ENCODE measurements at places on chromosomes 5 and 9. TPM values are rescaled to one million over a fixed set of nuclear protein-coding genes. Genes with fewer than 3 reads are reported as not detected.

DNA sequence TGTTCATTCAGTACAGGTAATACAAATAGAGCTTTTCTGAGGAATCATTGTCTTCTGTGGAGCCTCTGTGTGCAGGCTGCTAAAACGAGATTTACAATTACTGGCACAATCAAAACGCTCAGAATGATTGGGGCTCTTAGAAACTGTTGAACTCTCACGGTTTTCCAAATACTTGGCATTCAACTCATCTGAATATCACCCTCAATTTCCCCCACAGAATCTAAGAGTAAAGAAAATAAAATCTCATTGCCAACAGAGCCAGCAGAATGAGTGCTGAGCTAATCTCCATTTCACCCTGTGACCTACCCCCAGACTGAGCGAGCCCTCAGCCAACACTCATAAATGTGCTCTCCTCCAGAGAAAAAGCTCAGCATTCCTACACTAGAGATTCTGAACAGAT is 35.3 kb upstream of the TMED7 start:
- DNase-seq, result no peak

Gene MOCS2
- 24.8 TPM for total RNA-seq

GRCh38 chr9:99134893-99135341 is 30.0 kb downstream of the TGFBR1 start:
- DNase-seq, result no peak

- no peak for DNase-seq
These were observed 252.3 kb downstream of the FANCC start for GRCh38 chr9:95065224-95065623.

DNA sequence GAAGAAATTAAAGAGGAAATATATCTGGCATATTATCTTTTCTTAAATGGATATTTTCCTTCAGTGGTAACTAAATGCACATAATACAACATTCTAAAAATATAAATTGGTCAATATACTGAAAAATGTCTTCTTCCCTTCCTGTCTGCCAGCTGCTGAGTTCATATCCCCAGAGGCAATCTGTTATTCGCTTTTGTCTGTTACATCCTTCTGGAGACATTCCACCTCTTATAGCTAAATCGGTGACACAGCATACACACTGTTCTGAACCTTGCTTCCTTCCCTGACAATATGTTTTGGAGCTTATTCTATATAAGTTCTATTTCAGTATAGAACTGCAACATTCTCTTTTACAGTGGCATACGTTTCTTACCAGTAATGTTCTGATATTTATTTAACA is 147.8 kb downstream of the TENT4A start:
- no peak for DNase-seq

DNA sequence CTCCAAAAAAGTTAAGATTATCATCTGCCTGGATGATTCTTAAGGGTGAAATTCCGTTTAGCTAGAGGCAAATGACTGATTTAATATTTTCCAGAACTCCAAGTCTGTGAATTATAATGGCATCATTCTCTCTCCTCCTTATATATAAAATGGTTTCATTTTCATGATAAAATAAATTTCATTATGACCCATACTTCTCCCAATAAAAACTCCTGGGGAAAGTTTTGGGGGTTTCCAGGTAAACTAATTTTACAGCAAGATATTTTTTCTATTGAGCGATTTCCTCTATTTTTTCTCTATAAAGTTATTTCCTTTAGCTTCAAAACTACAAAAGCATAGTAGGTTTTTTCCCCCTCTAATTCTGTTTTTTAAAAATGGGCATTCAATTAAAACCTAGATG is 7.6 kb upstream of the OTULIN start:
- DNase-seq, result no peak

Gene CSNK1A1
- total RNA-seq, result 304 TPM

DNA sequence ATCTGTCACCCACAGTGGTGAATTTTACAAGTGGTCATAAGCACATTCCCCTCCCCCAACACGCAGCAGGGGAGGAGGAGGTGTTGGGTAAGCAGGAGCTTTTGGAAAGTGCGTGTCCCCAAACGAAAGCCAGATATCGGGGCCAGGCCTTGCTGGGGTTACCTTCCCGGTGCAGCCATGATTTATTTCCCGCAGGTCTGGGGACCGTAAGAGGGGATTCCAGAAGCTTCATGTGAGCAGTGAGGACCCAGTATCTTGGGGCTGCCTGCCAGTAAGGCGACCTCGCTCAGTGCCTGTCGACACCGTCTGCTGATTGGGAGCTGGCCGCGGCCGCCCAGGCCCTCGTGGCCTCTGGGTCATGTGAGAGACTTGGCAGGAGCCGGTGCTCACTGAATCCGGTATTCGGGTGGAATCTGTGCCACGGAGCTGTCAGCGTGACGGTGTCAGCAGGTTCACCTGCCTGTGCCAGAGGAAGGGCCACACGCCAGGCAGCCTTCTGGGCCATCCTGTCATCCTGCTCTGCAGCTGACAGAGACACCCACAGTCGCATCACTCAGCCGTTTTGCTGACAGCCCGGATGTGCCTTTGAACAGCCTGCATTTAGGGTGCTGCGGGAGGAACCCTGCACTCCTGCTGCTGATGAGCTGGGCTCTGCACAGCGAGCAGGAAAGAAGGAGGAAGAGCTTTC is 37.3 kb downstream of the SEC61B start:
- peak; percentile 61 for DNase-seq

Gene ARSI
- 1.3 TPM for total RNA-seq

Gene SNCAIP
- total RNA-seq, result 2.6 TPM

GRCh38 chr5:145163876-145164275 is 671.3 kb downstream of the PRELID2 start:
- no peak for DNase-seq

- no peak for DNase-seq
These were observed 18.6 kb upstream of the PLIN2 start for GRCh38 chr9:19145881-19146280.

DNA sequence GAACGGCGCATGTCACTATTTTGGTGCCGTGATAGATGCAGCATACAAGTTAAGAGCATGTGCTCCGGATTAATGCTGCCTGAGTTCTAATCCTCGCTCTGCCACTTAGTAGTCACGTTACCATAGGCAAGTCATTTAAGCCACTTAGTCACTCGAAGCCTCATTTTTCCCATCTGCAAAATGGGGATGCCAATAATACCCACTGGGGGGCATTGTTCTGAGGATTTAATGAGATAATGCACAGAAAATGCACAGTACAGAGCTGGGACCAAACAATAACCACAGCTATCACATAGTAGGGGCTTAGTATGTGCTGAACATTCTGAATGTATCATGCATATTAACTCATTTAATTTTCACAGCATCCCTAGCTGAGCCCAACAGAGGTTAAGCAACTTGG is 9.1 kb downstream of the NIPAL4 start:
- DNase-seq, result no peak

DNA sequence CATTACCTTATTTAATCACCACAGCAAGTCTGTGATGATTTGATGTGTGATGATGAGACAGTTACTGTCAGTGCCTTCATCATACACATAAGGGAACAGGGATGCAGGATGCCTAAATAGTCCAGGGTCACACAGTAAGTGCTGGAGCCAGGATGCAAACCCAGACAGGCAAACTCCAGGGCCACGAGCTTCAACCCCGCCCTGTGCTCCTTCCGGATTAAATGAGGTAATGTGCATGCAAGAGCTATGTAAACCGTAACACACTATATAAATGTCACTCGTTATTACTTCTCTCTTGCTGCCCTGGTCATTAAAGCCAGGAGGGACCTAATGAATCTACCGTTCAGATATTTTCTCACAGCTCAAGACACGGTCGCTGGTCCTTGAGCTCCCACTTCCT is 12.8 kb downstream of the SMIM23 start:
- no peak for DNase-seq

Gene AUH
- 20.2 TPM for total RNA-seq

GRCh38 chr9:20753761-20754160 is 69.7 kb downstream of the FOCAD start:
- no peak for DNase-seq

Measured in H9 (cell line).